AG04450 (cell line): ENCODE measurements at places on chromosomes 5 and 9.

GRCh38 chr5:136506131-136506530 lies 140.8 kb upstream of the TRPC7 start:
- DNase-seq: no peak

GRCh38 chr5:181170237-181170825 lies 22.9 kb downstream of the OR2V2 start:
- no peak for DNase-seq

GRCh38 chr5:83368319-83368718 lies 103.2 kb upstream of the VCAN start:
- DNase-seq: peak; percentile 36

DNA sequence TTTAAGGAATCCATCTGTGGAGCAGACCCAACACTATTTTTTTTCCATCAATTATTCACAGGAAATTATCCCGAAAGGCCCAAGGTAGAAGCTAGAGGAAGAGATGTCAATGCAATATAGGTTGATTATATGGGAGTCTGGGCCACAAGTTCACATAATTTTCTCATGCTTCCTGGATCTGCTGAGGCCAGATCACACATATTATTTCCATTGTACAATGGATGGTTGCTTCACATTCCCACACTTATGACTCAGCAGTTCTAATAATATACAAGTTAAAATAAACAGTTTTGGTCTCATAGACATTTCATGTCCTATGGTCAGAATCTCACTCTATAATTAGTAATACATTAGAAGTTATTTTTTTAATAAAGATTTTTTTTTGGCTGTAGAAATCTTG lies 66.0 kb upstream of the PTPRD start:
- DNase-seq: no peak

DNA sequence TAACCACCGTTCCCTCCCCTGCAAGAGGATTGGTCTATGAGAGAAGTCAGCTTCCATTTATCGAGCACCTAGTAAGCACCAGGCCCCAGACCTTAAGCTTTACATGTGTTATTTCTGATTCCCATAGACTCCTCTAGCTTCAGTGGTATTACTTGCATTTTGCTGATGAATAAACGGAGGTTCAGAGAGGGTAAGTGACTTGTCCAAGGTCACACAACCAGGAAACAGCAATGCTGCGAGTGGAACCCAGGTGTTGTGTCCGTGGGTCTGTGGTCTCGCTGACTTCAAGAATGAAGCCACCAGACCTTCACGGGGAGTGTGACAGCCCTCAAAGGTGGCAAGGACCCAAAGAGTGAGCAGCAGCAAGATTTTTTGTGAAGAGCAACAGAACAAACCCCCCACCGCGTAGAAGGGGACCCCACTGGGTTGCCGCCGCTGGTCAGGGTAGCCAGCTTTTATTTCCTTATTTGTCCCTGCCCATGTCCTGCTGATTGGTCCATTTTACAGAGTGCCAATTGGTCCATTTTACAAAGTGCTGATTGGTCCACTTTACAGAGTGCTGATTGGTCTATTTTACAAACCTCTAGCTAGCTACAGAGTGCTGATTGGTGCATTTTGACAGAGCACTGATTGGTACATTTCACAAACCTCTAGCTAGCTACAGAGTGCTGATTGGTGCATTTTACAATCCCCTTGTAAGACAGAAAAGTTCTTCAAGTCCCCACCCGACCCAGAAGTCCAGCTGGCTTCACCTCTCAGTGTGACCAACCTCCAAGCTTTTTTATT lies 29.1 kb upstream of the KCNIP1 start:
- no peak for DNase-seq

DNA sequence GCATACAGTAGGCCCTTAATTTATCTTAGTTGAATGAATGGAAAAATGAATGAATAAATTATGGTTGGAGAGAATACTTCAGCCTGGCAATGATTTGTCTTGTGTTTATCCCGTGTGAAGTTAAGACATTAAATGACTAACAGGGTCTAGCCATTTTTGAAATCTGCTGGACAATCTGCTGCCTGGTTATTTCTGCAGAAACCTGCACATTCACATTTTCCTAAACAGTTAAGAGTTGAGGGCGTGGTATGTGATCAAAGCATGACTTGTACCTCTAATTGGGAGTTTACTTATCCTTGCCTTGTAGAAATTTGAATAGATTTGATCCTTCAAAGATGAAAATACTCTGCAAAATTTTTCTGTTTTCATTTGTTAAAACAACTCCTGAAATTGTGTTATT lies 34.6 kb upstream of the NDFIP1 start:
- no peak for DNase-seq

DNA sequence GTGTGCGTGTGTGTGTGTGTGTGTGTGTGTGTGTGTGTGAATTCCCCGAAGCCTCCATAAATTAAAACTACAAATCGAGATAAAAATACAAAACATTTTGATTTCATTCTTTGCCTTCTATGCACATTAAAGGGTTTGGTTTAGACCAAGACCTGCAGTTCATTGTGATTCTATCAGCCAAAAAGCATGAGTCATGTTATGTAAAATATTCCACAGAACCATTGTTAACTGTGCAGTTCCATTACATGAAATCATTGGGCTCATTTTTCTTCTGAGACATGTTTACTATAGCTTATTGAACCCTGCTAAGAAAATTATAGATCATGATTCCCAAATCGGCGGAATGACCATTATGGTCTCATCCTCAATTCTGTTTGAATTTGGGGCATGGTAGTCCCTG lies 11.7 kb downstream of the CAVIN4 start:
- DNase-seq: no peak

DNA sequence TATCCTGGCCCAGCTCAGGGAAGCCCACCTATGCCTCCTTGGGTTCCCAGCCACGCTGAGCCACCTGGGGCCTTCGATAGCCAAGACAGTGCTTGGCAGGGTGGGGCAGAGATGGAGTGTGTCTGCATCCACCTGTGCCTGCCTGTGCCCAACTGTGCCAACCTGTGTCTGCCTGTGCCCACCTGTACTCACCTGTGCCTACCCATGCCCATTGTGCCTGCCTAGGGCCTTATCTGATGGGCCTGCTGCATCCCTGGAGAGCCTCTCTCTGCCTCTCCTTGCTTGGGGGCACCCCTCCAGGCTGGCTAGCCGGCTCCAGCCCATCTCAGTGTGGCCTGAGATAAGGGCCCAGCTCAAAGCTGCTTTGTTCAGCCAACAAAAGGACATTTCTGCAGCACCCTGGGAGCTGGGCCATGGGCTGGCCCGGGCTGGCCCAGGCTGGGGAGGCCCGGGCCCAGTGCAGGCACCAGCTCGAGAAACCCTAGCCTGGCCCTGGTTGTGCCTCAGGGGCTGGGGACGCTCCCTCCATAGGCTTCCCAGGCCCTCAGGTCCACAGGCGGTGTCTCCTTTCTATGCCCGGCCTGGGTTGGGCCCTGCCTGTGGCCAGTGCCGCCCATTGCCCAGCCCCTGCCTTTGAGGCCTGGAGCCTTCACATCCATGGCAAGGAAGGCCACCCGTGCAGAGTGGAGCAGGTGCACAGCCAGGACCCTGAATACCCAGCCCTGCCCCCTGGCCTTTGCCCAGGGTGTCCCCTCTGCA lies 37.3 kb upstream of the NOTCH1 start:
- no peak for DNase-seq

DNA sequence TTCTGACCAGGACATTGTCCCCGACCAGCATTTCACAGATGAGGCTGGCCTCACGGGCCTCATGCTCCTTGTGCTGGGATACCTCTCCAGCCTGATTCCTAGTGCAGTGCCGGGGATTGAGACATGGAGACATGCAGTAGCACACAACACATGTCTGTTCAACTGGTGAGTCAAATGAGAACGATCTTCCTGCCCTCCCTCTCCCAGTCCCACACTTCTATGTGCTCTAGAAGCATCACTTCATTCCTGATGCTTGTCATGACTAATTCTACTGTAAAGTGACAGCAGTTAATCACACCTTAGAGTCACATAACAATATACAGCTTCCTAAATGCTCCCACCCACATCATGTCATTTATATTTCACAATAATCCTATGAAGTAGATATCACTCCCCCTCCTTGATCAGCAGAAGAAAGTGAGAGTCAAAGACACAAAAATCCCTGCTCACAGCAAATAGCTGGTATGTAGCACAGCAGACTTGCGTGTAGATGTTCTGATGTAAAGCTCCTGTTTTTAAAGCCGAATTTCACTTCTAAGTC lies 101.8 kb downstream of the CCDC192 start:
- DNase-seq: no peak

DNA sequence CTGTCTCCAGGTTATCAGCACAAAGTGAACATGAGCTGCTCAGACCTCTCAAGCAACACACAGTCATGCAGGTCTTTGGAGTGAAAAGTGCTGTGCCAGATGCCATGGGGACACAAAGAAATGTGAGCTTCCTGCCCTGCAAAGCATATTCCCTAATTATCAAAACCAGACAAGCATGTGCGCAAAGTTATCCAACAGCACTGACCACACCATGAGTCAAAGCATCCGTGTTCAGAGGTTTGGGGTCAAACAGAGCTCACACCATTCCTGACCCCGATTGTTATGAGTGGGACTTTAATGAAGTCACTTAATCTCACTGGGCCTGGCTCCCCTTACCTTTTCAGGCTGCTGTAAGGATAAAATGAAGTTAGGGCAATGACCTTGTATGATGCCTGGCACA lies 138.5 kb downstream of the SLIT3 start:
- DNase-seq: no peak

- DNase-seq: no peak
These were observed 377.8 kb upstream of the ADAMTS16 start for GRCh38 chr5:4762316-4762715.

DNA sequence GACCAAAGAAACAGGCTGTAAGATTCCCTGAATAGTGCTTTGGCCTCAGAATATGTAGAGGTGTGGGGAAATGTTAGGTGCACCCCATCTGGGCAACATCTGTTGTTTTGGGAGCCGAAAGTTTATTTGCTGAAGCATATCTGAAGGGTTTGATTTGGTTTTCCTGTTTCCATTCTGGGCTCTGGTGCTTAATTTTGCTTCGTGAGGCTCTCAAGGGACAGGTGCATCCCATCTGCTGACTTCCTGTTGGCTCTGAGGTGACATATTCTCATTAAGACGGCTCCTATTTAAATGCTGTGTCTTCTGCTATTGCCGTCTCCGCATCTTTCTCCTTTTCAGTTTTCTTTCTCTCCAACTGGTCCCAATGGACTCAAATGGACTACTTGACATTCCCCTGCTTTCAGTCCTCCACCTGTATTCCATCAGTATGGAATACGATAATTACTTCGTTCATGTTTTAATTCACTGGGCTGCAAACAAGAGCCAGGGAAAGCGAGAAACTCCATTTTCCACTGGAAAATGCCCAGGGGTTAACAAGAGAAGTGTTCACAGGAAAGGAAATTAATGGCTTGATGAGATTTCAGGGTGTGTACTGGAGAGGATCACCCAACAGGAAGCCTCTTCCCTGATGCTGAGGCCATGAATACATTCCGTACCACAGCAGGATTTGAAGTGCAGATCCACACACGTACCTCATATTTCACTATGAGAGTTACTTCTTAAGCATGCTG lies 104.0 kb downstream of the MTX3 start:
- no peak for DNase-seq

DNA sequence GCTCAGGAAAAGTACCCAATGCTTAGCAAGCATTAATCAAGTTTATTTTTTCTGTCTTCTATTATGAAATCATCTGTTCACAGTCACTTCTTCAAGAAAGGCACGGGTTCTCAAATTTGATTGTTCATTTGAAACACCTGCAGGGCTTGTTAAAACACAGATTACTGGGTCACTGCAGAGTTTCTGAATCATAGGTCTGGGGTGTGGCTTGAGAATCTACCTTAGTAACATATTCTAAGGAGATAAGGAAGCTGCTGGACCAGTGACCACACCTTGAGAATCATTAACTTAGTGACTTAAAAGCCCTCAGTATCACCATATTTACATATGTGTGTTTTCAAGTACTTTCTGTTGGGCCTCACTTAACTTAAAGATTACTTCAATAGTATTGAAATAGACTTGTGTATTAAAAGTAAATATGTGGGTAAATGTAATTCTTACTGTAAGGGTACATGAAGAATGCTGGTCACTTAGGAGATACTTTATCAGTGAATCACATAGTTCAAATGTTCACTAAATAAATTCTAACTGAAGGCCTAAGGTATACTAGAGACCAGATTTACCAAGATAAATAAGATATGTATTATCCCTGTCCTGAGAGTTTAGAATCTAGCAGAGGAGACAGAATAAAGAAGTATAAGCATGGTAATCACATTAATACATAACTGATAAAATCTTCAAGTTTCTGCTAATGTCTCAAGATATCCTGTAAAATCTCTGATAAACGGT lies 1342.1 kb upstream of the C9orf72 start:
- DNase-seq: no peak

DNA sequence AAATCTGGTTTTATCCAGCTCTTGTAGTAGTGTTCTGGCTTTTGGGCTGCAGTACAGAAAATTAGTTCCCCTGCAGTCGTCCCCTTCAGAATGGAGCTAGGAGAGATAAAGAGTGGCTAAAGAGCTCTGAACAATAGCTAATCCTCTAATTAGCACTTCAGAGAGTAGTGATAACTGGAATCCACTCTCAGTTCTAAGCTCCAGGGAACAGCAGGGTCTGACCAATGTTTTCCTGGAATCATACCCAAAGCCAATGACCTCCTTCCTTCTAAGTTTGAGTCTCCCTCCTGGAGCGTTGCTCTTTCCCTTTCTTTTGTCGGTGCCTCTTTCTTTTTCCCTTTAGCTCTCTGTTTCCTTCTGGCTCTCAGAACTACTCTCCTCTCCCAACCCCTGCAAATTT lies 47.4 kb downstream of the MFAP3 start:
- no peak for DNase-seq

DNA sequence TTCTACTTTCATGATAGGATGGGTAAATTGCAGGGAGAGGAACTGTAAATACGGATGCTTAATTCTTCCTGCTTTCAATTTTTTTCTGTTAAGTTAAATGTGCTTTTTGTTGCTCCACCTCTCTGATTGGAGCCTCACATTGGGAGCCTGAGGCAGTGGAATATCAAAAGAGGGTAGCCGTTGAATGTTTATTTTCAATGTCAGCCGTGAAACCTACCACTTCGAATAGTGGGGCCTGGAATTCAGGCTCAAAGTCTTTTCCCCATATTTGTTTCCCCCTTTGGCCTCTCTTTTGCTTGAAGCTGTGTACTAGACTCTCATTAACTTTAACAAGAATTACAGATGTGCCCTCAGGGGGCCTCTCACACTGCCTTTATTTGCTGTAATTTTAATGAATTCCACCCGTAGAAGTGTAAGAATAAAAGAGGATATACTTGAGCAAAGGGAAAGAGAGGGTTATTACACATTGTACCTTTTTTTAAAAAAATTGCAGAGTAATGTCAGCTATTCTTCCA lies 29.0 kb downstream of the PSAT1 start:
- DNase-seq: no peak
